ENCODE measurements at places on chromosomes 4 and X. TPM values are rescaled to one million over a fixed set of nuclear protein-coding genes. Genes with fewer than 3 reads are reported as not detected.

Gene NIPAL1
- polyA plus RNA-seq: 0.52 TPM

Gene PDE5A
- polyA plus RNA-seq: 12.9 TPM

Gene SMIM10
- not detected for polyA plus RNA-seq

Gene TMEM156
- polyA plus RNA-seq: not detected

Gene PF4V1
- not detected for polyA plus RNA-seq

Gene EPGN
- polyA plus RNA-seq: not detected

Gene TGIF2LX
- not detected for polyA plus RNA-seq

Gene RAB41
- not detected for polyA plus RNA-seq

Gene PDK3
- polyA plus RNA-seq: 2.9 TPM

Gene CLDN2
- not detected for polyA plus RNA-seq

Gene L1CAM
- polyA plus RNA-seq: 88.0 TPM

Gene SLC2A9
- polyA plus RNA-seq: not detected

Gene CENPVL2
- 3.2 TPM for polyA plus RNA-seq

Gene MAGEB17
- not detected for polyA plus RNA-seq

Gene JCHAIN
- polyA plus RNA-seq: not detected

Gene PROM1
- 2.3 TPM for polyA plus RNA-seq

Gene HAUS3
- 34.2 TPM for polyA plus RNA-seq

Gene MGAT4D
- polyA plus RNA-seq: 0.05 TPM

Gene GLRA2
- 18.6 TPM for polyA plus RNA-seq

Gene TBC1D8B
- 2.1 TPM for polyA plus RNA-seq

Gene CENPVL3
- 2.0 TPM for polyA plus RNA-seq

Gene TCEAL9
- polyA plus RNA-seq: 102 TPM

Measured in neural cell (in vitro differentiated cells).